CD4-positive, alpha-beta T cell treated with Interleukin-21 for 1 hour (primary cell): ENCODE measurements at places on chromosomes 11 and 22.

DNA sequence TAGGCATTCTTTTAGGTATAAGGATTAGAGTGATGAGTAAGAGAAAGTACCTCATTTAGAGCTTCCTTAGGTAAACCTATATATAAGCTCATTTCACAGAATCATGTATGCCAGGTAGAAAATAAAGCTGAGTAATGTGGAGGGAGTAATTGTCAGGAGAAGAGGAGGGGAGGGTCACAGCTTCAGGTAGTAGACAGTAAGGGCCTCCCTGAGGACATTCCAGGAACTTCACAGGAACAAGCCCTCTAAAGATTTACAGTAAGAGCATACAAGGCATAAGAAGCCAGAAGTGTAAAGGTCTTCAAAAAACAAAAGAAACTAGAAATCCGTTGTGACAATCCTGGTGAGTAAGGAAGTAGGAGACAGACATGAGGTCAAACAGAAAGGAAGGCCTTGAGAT lies 57.6 kb downstream of the USP47 start:
- no peak for DNase-seq

GRCh38 chr22:45885941-45886395 lies 91.0 kb downstream of the WNT7B start:
- DNase-seq = no peak

GRCh38 chr22:37662039-37662438 lies 3.5 kb downstream of the PDXP start:
- no peak for DNase-seq

DNA sequence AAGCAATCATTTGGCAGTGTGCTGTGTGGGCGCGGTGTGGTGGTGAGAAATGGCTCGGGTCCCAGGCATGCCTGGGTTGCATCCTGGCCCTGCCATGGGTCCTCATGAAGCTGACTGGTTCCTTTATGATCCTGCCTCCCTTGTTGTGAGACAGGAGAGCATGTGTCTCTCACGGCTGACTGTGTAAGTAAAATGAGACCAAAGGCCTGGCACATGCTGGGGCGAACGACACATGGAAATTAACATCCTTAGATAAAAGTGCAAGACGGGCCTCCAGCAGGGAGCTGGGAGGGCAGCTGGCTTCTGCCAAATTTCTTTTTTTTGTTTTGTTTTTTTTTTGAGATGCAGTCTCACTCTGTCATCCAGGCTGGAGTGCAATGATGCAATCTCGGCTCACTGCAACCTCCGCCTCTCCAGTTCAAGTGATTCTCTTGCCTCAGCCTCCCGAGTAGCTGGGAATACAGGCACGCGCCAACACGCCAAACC lies 9.4 kb upstream of the FBLN1 start:
- no peak for DNase-seq

GRCh38 chr11:17145972-17146371 lies 61.8 kb downstream of the PIK3C2A start:
- no peak for DNase-seq

- no peak for DNase-seq
These were observed 107.7 kb upstream of the DDI1 start for GRCh38 chr11:103928802-103929161.

DNA sequence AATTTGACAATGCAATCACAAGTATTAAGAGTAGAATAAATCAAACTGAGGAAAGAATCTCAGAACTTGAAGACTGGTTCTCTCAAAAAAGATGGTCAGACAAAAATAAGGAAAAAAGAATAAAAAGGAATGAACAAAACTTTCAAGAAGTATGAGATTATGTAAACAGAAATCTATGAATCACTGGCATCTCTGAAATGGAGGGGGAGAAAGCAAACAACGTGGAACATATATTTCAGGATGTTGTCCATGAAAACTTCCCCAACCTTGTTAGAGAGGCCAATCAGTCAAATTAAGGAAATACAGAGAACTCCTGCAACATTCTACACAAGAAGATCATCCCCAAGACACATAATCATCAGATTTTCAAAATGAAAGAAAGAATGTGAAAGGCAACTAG lies 235.7 kb downstream of the SBF2 start:
- DNase-seq = no peak

DNA sequence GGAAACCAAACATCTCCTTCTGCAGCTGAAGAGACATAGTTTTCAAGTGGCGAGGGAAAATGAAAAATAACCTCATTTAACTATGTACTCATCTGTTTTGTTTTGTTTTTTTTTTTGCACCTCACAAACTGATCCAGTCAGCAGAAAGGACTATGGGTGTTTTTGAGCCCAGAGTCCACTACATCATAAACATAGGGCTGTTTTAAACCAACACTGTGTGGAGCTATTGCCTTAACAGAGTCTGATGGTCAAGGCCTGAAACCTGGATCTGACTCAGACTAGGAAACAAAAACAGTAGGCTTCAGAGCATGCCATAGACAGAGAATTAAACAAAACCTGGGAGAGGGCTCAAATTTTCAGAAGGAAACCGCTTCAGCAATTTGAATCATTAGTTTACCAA lies 99.3 kb upstream of the FSHB start:
- DNase-seq = no peak

- no peak for DNase-seq
These were observed 17.7 kb upstream of the MS4A7 start for GRCh38 chr11:60360621-60361020.

- DNase-seq = no peak
These were observed 35.9 kb downstream of the KCNQ1OT1 start for GRCh38 chr11:2663915-2664314.

DNA sequence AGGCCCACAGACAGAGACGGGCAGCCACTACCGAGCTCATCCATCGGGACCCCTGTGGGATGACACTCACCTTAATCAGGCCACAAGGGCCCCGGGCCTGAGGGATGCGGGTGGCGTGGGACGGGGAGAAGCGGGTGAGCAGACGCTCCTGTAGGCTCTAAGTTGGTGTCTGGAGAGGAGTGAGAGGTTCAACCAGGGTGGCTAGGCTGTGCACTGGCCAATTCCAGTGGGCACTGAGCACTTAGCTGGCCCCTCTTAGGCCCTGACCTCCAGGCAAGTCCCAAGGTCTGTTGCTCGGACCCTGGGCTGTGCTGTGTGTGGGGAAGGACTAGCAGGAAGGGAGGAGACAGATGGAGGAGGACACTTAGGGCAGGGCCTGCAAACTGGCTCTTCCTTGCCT lies 139.3 kb downstream of the ST3GAL4 start:
- no peak for DNase-seq

DNA sequence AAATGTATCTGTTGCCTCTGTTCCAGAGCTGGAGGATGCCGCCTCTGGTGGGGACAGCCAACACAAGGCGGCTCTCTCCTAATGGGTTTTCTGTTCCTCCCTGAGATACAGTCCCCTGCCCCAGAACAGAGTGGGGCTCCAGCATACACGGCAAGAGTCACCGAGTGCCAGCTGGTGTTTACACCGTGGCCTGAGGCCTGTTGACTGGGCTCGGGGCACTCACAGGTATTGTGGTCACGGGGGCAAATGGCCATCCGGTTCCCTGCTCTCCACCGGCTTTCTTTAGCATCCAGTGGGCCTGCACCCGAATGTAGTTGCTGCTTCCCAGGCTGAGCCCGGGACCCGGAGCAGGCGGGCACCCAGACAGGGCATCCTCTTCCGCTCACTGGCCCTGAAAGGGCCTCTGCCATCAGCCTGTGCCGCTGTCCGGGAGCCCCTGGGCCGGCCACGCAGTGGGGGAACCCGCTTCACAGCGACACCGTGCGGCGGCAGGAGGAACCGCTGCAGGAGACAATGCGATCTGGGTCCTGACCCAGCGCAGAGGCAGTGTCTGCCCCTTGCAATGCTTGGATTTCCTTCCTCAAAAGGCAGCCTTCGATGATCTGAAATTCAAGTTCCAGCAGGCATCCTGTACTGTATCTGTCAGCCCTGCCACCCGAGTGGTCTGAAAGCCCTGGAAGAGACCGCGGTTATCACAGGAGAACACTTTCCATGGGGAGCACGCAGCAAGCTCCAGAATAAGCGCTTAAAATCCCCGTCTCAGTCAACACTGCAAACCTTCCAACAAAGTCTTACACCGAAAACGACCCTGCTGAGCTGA lies 859 bp upstream of the KRTAP5-5 start:
- DNase-seq = peak; percentile 65

GRCh38 chr11:77131560-77131959 lies 3.5 kb downstream of the MYO7A start:
- DNase-seq = no peak

DNA sequence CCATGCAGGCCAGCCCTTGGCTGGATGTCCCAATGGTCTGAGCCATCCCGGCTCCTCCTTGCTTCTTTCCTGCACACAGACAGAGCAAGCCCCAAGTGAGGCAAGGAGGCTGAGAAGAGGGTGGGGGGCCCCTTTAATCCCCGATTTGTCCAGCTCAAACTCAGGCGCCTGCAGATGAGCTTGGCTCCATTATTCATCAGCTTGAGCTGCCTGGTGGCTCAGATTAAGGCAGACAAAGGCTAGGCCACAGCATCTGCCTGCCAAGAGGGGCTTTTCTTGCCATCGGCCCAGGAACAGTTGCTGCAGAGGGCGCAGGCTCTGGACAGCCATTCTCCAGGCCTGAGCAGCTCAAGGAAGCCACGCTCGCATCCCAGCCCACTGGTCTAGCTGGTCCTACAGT lies 35.4 kb downstream of the LMO1 start:
- no peak for DNase-seq

DNA sequence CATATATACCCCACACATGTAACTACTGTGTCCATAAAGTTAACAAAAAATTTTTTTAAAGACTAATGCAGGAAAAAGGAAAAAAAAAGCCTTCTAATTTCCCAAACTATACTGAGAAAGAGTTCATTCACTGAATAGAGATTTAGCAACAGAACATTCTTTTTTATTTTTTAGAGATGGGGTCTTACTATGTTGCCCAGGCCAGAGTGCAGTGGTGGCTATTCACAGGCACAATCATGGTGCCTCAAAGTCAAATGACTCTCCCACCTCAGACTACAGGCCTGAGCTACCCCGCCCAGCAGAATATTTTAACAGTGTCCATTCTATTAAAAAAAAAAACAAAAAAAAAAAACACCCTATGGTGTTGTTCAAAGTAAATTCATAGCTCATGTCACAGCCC lies 25.7 kb downstream of the DGCR2 start:
- no peak for DNase-seq

- DNase-seq = peak; percentile 3
These were observed 84.1 kb downstream of the NXPE2 start for GRCh38 chr11:114762408-114762807.

- DNase-seq = no peak
These were observed 7.8 kb upstream of the PAX6 start for GRCh38 chr11:31818874-31819331.

DNA sequence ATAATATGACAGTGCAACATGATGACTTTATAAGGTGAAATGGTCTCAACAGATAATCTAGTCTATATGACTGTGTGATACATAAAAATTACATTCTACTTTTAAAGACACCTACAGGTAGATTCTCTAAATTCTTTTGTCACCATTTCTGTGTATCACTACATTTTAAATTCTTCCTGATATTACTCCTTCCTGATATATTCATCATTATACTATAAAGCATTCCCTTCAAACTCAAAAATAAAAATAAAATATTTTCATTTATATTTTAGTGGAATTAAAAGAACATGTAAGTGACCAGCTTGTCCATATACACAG lies 1062.3 kb downstream of the DLG2 start:
- no peak for DNase-seq
